Non-pigmented ciliary epithelial cell (primary cell): ENCODE measurements at places on chromosomes 3 and 15.

- DNase-seq: no peak
These were observed 195.4 kb downstream of the FMN1 start for GRCh38 chr15:32998979-32999672.

DNA sequence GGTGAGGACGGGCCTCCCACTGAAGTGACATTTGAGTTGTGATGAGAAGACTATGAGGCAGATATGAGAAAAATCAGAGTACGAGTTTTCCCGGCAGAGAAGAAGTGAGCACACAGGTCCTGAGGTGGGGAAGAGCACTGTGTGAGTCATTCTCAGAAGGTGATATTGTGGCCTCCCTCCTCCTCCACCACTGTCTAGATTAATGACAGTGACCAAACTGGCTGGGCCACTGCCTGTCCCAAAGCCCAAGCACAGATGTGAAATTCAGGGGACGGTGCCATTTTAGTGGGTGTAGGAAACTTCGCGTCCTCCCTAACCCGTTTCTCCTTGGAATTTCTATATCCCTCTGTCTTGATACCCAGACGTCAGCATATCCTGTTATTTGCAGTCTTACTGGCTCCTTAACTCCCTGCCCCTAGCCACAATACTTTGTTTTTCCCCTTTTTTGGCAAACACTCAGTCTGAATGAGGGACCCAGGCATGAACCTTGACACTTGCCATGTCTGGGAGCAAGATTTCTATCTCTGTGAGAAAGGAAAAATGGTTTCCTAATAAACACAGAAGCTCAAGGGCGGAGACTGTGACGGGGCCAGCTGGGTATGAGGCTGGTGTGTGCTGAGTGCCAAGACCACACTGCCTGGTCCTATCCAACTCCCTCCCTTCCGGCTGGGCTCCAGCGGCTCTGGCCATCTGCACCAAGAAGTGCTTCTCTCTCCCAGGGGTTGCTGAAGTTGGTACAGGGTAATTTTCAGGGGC lies 15.2 kb downstream of the PRICKLE2 start:
- DNase-seq: no peak

GRCh38 chr3:11407644-11408043 lies 135.4 kb downstream of the ATG7 start:
- no peak for DNase-seq

DNA sequence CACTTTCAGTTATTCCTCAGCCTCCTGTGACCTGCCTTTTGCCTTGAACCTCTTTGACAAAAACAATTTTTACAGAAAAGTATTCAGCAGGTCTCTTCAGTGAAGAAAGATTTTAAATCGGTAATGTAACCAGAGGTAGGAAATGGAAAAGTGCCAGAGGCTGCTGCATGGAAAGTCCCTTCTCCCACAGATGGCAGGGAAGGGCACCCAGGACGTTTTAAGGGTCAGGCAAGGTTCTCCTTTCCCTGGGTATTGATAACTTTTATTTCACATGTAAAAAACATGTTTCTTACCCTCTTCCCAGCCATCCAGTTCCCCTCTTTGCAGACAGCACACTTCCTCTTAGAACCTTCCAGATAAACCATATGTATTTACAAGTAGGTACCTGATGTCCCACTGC lies 185.6 kb downstream of the OR4M2 start:
- no peak for DNase-seq

GRCh38 chr3:4994144-4994730 lies 15.0 kb downstream of the BHLHE40 start:
- no peak for DNase-seq

- DNase-seq: no peak
These were observed 36.3 kb upstream of the FBXL22 start for GRCh38 chr15:63560741-63561448.

- DNase-seq: no peak
These were observed 24.6 kb downstream of the IFT80 start for GRCh38 chr3:160374472-160374871.

GRCh38 chr3:8204853-8205650 lies 296.6 kb upstream of the LMCD1 start:
- no peak for DNase-seq

DNA sequence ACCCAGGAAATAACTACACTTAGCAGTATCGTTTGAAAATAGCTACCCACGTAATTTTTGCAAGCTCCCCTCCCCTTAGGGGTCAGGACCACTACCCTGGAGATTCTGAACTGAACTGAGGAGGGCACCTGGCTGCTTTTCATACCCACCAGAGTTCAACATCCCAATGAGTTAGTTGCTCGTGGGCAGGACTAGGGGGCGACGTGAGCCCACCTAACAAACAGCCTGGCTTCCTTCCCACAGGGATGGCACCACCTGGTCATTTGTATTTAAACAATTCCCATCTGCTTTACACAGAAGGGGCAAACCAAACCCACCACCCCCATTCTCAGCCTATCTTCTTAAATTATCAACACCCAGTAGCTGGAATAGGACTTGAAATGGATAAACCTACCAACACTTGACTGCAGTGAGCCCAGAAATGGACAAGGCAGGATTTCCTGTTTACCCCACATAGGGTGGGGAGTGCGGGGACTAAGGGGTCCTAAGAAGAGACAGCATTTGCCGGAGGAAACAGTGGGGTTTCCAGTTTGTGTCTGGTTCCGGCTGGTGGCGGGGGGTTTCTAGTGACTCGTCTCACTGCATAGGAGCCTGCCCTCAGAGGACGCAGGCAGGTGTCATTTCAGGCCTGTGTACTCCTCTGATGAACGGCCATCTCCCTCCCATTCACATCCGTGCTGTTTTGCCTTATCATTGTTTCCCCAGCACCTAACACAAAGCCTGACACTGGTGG lies 11.6 kb upstream of the VGLL4 start:
- no peak for DNase-seq

DNA sequence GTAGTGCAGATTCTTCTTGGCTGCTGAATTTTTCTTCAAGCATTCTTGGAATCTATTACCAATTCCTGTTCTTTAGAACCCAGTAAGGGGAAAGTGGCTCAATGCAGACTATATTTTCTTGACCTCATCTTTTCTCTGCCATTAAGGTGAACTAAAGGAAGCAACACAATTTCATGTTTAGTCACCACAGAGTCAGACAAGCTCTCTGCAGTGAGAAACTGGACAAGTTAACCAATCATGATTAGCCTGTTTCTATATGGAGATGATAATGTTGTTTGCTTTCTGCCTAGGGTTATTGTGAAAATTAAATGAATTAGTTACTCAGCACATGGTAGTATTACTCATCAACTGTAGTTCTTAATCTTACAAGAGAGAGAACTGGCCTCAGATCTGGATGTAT lies 1075.1 kb downstream of the AGBL1 start:
- no peak for DNase-seq
